ENCODE measurements at places on chromosomes 4 and X. TPM values are rescaled to one million over a fixed set of nuclear protein-coding genes. Genes with fewer than 3 reads are reported as not detected.

DNA sequence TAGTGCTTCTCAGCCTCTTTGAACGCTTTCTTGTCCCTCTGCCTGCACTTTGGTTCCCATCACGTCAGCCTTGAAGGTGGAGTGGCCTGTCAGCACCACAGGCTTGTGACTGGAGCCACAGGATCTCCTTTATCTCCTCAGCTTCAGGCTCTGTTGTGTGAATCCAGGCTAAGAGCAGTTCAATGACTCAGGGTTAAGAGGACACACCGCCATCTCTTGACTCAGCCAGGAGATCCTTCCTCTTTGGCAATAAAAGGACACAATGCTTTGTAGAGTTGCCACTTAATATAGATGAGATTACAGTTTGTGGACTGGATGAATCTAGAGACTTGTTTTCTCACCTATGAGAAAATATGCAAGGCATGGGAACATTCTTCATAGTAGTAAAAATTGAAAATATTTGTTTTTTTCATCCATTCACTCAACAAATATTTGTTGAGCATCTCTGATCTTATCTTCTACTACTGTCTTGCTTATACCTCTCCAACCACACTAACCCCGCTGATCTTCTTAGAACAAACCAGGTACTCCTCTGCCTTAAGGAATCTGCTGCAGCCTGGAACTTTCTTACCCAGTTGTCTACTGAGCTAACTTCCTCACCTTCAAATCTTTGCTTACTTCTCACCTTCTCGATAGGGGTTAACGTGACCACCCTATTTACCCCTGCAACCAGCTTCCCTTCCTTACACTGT, 62.3 kb downstream of the UCHL1 start:
- DNase-seq = no peak

GRCh38 chr4:43014256-43014655, 121.7 kb downstream of the GRXCR1 start:
- DNase-seq = no peak

- no peak for DNase-seq
Observed at GRCh38 chr4:82256718-82257117, 117.1 kb downstream of the HNRNPD start.

DNA sequence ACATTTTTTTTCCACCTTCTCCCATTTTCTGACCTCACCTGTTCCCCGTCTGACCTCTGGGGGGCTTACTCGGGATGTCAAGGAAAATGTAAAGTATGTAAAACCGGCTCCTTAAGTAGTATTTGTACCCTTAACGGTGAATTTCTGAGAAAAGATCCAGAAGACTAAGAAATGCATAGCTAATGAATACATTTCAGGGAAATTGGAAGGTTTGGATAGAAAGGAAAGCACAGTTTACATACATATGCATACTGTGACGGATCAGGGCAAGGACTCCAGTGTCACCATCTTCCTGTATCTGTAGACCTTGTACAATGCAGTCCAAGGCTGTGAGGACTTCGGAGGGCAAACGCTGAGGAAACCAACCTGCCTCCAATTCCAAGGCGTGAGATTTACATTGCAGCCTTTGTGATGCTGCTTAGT, 2185.9 kb upstream of the TENM3 start:
- no peak for DNase-seq

DNA sequence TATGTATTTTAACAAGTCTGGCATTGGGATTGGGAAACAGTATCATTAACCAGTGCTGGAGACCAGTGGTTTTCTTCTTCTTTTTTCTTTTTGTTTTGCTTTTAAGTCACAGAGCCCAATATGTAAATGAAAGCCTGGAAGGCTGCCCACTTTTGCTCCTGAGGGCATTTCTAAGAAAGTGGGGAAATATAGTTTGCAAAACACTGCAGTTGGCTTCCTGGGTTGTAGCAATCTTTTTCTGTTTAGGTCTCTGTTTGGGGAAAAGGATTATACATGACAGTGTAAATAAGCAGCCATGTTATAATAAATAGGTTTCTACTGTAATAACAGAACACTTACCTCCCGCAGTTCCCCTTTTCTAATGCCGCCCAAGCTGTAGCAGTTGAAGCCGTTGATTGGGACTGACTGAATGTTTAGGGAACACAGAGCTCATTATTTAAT, 105.5 kb downstream of the TMEM164 start:
- no peak for DNase-seq

DNA sequence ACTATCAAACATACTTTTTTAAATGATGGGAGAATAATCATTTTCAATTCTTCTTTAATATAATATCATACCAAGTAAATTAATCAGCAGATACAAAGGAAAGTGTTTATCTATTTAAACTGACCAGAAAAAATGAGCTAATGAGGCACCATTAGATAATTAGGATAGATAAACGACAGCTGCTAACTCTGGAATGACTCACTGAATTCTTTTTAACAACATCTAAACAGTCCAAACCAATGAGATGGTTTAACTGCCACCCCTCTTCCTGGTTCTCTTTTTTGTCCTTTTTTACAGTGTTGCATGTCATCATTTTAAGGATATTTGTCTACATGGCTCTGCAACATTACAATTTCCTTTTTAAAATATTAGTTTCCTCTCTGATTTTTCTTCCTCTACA, 41.6 kb downstream of the UNC5C start:
- no peak for DNase-seq

GRCh38 chrX:97145934-97146333, 262.2 kb downstream of the RPA4 start:
- no peak for DNase-seq

DNA sequence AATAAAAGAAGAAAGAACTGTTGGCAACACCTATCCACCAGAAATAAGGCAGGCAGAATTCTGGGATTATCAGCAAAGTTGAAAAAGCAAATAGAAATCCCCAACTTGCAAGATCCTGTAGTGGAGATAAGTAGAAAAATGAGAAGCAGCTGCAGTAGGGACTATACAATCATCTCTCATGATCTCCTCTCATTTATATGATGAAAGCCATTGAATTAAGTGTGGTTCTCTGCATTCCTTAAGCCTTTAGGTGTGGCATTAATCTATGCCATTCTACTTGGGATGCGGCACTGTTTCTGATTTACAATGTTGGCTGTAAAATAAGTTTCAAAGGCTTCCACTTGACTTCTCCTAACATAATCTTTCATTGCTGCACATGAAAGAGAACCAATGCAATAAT, 869.8 kb downstream of the TRAM1L1 start:
- DNase-seq = no peak

DNA sequence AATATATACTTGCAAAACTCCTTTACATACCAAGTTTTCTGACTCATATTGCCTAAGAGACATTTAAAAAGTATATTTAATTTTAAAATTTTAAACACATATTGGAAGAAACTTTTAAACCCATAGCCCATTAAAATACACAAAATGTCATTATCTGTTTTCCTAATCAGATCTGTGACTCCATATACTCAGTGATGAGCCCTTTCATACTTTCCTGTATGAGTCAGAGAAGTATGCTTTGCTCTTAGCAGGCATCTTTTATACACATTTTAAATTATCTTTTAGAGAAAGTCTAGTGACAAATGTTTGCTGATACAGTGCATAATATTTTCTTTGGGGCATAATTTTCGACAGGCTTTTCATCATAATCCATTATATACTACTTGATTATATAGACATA, 26.4 kb downstream of the SPIN3 start:
- no peak for DNase-seq

- no peak for DNase-seq
Observed at GRCh38 chr4:128735714-128736113, 73.8 kb upstream of the JADE1 start.

GRCh38 chr4:52873861-52874343, 11.8 kb downstream of the RASL11B start:
- no peak for DNase-seq

Gene COX7B2
- total RNA-seq = not detected

Gene SCML2
- 1.4 TPM for total RNA-seq

Gene CHIC1
- 12.5 TPM for total RNA-seq

Gene ATP2B3
- total RNA-seq = 0.09 TPM

Gene NPY2R
- total RNA-seq = not detected

Gene BANK1
- 5.3 TPM for total RNA-seq

Gene TMPRSS11D
- total RNA-seq = not detected

Gene SSX2B
- not detected for total RNA-seq

Gene DMP1
- not detected for total RNA-seq

Gene ARHGAP36
- not detected for total RNA-seq

Gene P2RY8
- total RNA-seq = 2.5 TPM

Gene GPR173
- 13.2 TPM for total RNA-seq

Gene FAM9B
- not detected for total RNA-seq

Data from sciatic nerve (tissue), 2 donors.